ENCODE measurements at places on chromosomes 4 and X. TPM values are rescaled to one million over a fixed set of nuclear protein-coding genes. Genes with fewer than 3 reads are reported as not detected.

Gene PF4V1
- total RNA-seq = not detected

Gene CFP
- 19.3 TPM for total RNA-seq

Gene PABPC4L
- not detected for total RNA-seq

Gene NUDT11
- 1.6 TPM for total RNA-seq

Gene FAM241A
- total RNA-seq = 1.7 TPM

Gene ARMCX4
- 2.8 TPM for total RNA-seq

Gene HS6ST2
- total RNA-seq = not detected
